NCI-H1930 (cell line): ENCODE measurements at places on chromosomes 11 and 22.

DNA sequence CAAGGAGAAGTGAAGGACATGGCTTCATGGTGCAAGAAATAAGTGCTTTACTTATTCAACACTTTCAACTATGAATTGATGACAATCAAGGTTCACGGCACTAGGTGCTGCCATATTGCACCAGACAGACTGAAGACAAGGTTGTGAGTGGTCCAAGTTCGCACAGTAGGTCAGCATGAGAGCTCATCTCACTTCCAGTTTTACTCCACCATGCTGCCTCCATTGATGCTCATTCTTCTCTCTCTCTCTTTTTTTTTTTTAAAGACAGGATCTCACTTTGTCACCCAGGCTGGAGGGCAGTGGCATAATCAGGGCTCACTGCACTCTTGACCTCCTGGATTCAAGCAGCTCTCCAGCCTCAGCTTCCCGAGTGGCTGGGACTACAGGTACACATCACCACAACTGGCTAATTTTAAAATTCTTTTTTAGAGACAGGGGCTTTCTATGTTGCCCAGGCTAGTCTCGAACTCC is 47.7 kb downstream of the EHF start:
- no peak for DNase-seq

- DNase-seq = no peak
Observed at GRCh38 chr11:77287615-77288273, 13.7 kb downstream of the GDPD4 start.

- DNase-seq = peak; percentile 93
Observed at GRCh38 chr11:33039274-33040032, at the start of gene TCP11L1. TSS of gene TCP11L1 (plus strand) at chr11:33039572. CDS start at chr11:33043774, 4,202 bp downstream.

GRCh38 chr11:94142308-94143281 is 14.0 kb downstream of the PANX1 start:
- no peak for DNase-seq

GRCh38 chr11:114163830-114164401 is 104.4 kb downstream of the ZBTB16 start:
- DNase-seq = no peak

- no peak for DNase-seq
Observed at GRCh38 chr11:42410251-42410955, 901.4 kb upstream of the API5 start.

- no peak for DNase-seq
Observed at GRCh38 chr11:106160494-106160893, 83.0 kb downstream of the AASDHPPT start.

DNA sequence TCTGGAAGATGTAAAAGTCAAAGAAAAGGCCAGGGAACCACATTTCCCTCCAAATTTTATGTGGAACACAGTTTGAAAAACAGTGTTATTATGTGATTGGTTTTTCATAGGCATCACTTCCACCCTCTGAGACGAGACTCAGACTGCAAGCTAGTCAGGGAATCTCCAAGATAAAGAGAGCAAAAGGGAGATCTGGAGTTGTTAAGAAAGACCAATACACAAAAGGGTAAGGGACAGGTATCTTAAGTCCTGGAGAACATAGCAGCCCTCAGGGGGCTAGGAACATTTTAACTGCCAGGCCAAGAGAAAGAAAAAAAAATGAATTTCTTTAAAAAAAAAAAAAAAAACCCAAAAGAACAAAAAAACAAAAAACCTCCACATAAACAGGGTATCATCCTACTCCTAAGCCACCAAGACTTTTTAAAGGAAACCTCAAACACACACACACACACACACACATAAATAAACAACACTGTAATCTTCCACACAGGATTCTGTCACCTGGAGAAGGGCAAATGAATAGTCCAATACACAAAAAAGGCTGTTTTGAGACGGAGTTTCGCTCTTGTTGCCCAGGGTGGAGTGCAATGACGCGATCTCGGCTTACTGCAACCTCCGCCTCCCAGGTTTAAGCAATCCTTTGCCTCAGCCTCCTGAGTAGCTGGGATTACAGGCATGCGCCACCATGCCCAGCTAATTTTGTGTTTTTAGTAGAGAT is 44.5 kb downstream of the CELF1 start:
- DNase-seq = no peak

DNA sequence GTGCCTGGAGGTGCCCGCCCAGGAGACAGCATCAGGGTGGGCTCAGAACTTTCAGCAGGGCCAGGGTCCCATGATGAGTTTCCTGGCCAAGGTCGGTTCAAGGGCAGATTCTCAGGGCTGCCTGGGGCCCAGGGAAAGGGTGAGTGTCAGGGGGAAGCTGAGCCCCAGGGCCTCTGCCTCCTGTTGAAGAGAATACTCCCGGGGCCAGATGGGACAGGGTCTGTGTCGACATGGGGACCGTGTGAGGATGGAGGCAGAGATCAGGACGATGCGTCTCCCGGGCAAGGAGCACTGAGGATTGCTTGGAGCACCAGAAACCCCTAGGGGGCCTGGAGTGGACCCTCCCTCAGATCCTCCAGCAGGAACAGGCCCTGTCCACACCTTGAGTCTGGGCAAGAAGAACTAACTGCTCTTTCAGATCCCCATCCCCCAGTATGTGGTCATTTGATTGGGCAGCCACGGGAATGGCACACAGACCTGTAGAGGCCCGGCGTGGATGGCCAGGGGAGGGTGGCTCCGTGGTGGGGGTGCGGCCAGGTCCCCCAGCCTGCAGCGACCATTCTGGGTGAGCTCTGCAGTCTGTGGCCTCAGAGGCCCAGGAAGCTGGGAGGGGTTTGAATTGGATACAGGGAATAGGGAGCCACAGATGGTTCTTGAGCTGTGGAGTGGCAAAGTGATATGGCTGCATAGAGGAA is 1078.7 kb downstream of the BRD1 start:
- no peak for DNase-seq

GRCh38 chr11:17890325-17890724 is 122.5 kb downstream of the SERGEF start:
- no peak for DNase-seq

GRCh38 chr11:114027926-114028325 is 31.6 kb upstream of the ZBTB16 start:
- DNase-seq = no peak

- no peak for DNase-seq
Observed at GRCh38 chr11:126612671-126613070, 257.2 kb downstream of the ST3GAL4 start.

DNA sequence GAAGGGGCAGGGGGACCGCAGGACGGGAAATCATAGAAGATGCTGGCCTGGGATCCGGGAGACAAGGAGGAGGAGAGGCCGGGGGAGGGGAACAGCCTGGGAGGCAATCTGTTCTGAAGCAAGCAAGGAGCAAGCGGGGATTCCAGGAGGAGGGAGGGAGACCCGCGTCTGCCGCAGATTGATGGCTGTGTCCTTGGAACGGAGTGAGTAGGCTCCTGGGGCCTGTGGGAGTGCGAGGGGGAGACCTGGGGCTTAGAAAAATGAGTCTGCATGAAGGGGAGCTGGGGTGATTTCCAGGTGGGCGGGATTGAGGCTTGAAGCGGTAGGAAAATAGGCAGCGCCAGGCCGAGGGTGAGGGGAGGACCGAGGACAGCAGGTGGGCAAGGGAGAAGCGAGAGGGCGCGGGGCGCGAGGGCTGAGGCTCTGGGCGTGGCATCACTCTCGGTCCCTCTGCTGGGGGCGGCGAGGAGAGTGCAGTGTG is 1.6 kb upstream of the LRRC55 start:
- DNase-seq = no peak

- DNase-seq = no peak
Observed at GRCh38 chr11:119509282-119509841, 86.4 kb upstream of the THY1 start.

GRCh38 chr11:79762279-79762921 is 321.6 kb upstream of the TENM4 start:
- DNase-seq = no peak

DNA sequence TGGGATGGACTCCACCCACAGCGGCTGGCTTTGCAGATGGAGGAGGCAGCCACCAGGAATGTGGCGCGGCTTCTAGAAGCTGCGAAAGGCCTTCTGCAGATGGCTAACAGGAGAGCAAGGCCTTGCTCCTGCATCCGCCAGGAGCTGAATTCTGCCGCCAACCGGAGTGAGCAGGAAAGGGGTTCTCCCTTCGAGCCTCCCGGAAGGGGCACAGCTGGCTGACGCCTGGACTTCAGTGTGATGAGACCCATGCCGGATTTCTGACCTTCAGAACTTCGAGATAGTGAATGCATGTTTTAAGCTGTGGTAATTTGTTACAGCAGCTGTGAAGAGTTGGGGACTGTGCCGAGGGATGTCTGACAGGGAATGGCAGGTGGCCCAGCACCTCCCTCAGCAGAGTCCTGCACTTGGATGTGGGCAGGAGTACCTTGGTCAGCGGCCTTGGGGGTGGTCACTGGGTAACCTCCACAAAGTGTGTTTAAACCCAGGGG is 7.7 kb downstream of the TBC1D22A start:
- no peak for DNase-seq

GRCh38 chr22:34834059-34834458 is 231.9 kb upstream of the ISX start:
- DNase-seq = no peak

- DNase-seq = no peak
Observed at GRCh38 chr22:26847816-26848215, 190.4 kb downstream of the MIAT start.

GRCh38 chr11:45254070-45254469 is 32.1 kb downstream of the SYT13 start:
- DNase-seq = no peak

GRCh38 chr11:33258631-33259205 is 1.5 kb downstream of the HIPK3 start:
- DNase-seq = peak; percentile 53

DNA sequence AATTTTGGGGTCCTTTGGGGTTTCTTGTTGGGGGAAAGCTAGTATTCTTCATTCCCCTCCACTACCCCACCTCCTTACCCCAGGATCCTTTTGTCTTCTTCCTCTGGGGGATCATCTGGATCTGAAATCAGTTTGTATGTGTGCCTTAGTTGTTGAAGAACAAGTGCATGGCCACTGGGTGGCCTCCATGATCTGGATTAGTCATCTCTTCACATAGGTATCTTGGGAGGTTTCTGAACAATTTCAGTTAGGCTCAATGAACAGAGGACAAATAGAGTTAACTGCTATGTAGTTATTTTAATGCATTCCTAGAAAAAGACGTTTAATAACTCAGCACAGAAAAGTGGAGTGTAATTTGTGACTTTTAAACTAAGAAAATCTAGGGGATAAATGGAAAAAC is 7.1 kb upstream of the VWA5A start:
- DNase-seq = peak; percentile 16

DNA sequence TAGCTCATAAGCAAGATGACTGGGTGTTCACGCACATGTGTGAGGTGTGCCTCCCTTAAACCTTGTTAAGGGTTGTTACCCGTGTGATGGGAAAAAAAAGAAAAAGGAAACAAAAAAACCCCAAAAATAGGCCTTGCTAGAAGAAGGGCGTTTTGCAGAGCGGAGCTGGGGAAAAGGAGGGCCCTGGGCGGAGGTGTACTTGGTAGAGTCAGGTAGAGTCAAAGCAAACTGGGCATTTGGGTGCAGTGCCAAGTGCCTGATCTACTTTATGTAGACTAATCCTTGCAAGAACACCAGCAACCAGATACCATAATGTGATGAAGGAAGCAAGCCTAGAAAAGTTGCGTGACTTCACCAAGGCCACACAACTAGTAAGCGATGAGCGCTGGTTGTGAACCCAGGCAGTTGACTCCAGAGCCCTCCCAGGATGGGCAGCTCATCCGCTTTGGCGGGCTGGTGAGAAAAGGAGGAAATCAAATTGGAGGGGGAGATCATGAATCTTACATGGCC is 1.2 kb upstream of the TIRAP start:
- DNase-seq = no peak

DNA sequence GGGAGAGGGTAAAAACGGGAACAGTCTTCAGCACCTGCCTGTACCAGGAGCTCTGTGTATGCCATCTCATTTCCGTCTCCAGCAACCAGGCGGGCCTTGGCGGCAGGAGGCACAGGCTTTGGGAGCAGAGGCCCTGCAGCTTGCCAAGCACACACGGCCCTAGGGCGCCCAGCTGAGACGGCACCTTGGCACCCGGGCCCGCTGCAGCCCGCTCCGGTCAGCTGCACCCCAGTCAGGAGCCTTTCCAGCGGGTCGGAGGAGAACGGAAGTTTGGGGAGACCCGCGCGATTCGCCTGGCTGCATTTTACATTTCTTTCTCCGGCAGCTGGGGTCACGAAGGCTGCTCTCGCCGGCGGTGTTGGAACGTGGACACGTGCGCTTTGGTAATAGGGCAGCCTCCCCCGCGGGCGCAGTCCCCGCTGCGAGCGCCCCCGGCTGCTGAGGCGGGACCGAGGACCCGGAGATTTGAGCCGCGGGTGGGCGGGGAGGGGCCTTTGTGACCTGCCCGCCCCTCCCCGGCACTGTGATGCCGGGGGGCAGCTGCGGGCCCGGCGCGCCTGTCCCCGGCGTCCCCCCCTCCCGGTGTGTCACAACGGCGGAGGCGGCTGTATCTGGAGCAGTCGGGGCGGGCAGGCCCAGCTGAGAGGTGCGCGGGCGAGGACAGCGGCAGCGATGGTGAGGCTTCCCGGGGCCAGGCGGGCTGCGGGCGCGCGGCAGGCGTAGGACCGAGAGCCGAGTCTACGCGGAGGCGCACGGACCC is at the start of gene TUBA8:
TUBA8 (plus strand) TSS at position 616 of the 760 bp plus-strand sequence; CDS start at position 673, 57 bp downstream.
- peak; percentile 16 for DNase-seq

DNA sequence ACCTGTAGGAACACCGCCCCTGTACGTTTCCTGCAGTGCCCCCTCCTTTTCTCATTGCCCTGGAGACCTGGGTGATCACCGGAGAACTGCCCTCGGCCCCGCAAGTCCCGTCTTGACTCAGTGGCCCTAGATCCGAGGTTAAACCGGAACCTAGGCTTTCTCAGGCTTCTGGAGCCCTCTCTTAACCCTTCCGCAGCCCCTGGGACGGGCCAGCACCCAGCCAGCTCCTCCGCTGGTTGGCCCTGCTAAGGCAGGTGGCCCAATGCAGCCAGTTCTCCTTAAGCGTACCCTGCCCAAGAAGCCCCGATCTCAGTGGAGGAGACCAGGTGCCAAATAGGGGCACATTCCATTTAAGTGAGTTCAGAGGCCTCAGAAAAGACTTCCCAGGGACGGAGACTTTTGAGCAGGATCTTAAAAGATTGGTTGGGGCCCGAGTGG is 776 bp downstream of the NLRX1 start:
- DNase-seq = no peak

DNA sequence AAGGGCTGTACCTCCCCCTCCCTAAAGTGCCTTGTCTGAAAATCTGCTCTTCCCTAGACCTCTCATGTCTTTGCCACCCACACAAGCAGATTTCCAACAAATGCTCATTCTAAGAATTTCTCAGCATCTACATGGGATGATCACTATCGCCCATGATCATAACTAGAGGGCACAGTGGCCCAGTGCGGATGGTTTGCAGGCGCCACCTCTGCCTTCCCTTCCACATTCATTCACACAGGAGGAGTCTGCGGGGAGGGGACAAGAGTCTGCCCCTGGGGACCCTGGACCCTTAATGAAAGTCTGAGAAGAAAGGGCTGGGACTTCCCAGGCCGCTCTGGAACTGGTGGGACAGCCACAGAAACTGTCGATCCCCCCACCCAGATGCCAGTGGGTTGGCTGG is 28.9 kb downstream of the KCTD17 start:
- no peak for DNase-seq

DNA sequence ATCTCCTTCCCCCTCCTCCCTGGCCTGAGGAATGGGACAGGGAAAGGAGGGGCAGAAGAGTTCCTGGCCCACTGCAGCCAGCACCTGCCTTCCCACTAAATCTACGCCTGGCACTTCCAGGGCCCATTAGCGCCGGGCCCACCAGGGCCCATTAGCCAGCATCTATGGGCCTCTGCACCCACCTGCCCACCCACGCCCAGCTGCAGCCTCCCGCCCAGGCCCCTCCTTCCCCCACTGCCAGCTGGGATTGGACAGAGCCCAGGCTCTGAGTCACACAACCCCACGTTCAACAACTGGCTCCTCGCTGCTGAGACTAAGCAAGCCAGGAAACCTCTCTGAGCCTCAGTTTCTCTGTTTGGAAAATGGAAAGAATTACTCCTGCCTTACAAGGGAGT is 48.7 kb downstream of the CYTH4 start:
- no peak for DNase-seq
